ENCODE measurements at places on chromosomes 4 and X.
A peak's percentile ranks its signal among the peaks of the same experiment; 100 is the strongest.

- no peak for DNase-seq
Observed at GRCh38 chrX:135740681-135741149, 27.3 kb downstream of the CT45A1 start.

- DNase-seq: no peak
Observed at GRCh38 chr4:76745240-76745639, 152.7 kb downstream of the SOWAHB start.

- no peak for DNase-seq
Observed at GRCh38 chr4:157898836-157899605, 273.8 kb downstream of the GASK1B start.

DNA sequence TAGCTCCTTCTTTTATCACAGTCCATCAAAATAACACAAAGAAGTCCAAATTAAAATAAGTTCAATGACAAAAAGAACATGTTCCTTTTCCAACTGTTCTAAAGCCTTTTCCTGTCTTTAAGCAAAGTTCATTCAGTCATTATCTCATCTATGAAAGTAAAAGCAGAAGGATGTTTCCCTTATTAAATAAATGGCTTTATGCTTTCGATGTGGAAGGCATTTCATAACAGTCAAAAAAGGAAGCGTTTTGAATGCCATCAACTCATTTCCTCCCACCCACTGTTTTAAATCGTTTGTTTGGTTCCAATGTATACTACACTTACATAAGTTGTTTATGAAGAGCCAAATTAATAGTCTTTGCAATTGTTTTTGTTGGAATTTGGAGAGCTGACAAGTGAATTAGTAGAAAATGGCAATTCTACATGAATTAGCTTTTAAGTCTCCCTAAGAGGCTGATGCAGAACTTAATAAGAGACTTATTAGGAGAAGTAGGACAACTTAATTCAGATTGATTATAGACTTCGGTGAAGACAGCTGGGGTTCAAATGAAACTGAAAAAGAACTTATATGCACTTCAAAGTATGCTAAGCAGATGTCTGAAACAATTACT, 392.6 kb upstream of the FTHL17 start:
- DNase-seq: no peak

GRCh38 chrX:47171996-47172395, 21.6 kb upstream of the UBA1 start:
- no peak for DNase-seq

- DNase-seq: no peak
Observed at GRCh38 chr4:141636082-141636770, at the start of gene IL15. TSS of gene IL15 (plus strand) at chr4:141636583. CDS start at chr4:141719465, 82,882 bp downstream.

DNA sequence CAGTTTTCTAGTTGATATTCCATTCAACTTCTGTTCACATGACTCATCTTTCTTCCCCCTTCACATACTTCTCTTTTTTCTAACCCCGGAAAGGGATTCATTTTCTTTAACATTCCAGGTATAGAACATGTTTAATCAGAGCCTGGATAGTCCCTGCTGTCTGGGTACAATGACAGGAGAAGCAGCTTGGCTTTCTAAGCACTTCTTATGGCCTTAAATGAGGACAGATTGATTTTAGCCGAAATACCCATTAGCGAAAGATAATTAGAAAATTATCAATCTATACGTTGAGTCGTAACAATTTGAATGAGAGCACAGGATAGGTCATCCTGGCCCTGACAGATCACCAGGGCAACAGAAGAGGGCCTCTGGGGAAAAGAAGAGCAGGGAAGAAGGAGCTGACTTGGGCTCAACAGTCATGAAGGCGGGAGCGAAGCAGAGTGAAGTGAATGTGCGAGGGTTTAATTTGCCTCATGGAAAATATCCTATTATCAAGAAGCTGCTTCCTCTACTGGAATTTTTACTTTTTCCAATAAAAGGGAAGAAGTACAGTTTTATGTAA, 62.2 kb downstream of the PPP1R2C start:
- DNase-seq: no peak

- no peak for DNase-seq
Observed at GRCh38 chr4:151807220-151807619, 46.4 kb upstream of the GATB start.

GRCh38 chr4:110073053-110073845, 125.2 kb downstream of the ELOVL6 start:
- no peak for DNase-seq

DNA sequence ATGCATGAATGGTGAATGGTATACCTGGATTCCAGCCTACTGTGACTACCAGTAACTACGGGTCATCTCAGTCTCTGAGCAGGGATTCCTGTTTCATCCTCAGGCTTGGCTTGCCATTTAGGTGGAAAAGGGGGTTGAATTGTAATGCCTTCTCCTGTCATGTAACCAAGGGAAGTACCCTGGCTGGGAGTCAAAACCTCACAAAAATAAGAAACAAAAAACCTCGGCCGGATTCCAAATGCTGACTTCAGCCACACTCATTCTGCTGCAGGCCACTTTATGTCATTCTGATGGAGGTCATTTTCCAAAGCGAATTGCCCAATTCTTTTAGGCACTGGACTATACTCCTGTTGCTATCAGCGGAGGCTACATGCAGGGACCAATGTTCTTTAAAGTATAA, 324.7 kb downstream of the LDB2 start:
- DNase-seq: no peak

DNA sequence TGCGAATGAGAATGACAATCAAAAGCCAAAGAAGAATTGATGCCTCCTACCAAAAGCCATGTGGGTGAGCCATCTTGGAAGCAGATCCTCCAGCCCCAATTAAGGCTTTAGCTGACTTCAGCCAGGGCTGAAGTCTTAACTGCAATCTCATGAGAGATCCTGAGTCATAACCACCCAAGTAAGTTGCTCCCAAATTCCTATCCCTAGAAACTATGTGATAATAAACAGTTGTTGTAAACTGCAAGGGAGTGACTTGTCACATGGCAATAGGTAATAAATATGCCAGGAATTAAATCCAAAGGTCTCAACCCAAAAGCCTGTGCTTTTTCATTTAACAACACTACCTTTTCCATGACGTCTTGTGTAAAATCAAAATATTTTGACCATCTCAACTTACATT, 154.2 kb upstream of the TBL1X start:
- no peak for DNase-seq

GRCh38 chr4:84145176-84145575, 353.9 kb downstream of the NKX6-1 start:
- DNase-seq: no peak

GRCh38 chr4:14659286-14659685, 343.0 kb upstream of the CPEB2 start:
- peak; percentile 6 for DNase-seq

DNA sequence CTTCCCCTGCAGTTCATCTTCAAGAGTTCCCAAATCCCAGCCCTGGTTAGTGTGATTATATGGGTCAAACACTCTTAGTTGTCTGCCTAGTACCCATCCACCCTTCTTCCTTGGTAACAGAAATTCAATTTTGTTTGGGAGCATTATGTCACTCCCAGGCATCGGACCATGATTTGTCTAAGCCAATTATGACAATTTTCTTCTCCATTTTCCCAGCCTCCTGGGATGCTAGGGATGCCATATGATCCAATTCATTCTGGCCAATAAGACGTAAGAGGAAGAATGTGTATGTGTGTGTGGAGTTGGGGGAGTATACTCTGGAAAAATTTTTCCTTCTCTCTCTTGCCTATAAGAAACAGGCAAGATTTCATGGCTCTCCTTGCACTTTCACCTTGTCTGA, 465.9 kb downstream of the MID1IP1 start:
- no peak for DNase-seq

DNA sequence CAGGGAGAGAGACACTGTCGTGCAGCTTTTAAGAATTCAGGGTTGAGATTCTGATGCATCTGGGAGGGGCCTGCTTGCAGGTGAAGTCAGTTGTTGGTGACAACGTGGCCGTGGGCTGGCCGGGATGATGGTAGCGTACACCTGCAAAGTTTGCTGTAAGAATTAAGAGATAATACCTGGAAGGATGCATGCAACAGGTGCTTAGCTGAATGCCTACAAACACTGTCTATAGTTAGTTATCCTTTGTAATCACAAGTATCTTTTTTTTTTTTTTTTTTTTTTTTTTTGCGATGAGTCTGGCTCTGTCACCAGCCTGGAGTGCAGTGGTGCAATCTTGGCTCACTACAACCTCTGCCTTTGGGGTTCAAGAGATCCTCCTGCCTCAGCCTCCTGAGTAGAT, 259.6 kb downstream of the ASMT start:
- DNase-seq: no peak

GRCh38 chr4:83552083-83552482, 16.2 kb downstream of the GPAT3 start:
- no peak for DNase-seq

- no peak for DNase-seq
Observed at GRCh38 chr4:43567644-43568043, 675.1 kb downstream of the GRXCR1 start.

- DNase-seq: no peak
Observed at GRCh38 chr4:68369142-68369805, 19.4 kb upstream of the YTHDC1 start.

DNA sequence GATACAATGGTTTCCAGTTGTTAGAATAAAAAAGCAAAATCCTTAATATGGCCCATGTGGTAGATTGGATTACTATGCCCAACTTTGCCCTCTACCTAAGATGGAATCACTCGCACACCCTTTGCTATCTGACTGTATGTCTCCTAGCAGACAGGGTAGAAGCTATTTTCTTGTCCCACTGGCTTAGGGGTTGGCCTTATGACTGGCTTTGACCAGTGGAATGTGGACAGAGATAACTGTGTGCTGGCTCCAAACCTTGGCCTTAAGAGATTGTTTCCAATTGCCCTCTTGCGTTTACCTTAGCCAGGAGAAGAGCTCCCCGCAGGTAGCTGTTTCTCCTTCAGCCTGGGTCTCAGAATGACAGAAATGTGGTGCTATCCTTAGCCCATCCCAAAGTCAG, 355.9 kb downstream of the BCOR start:
- no peak for DNase-seq

GRCh38 chr4:176400816-176401461, 81.2 kb downstream of the SPCS3 start:
- no peak for DNase-seq

DNA sequence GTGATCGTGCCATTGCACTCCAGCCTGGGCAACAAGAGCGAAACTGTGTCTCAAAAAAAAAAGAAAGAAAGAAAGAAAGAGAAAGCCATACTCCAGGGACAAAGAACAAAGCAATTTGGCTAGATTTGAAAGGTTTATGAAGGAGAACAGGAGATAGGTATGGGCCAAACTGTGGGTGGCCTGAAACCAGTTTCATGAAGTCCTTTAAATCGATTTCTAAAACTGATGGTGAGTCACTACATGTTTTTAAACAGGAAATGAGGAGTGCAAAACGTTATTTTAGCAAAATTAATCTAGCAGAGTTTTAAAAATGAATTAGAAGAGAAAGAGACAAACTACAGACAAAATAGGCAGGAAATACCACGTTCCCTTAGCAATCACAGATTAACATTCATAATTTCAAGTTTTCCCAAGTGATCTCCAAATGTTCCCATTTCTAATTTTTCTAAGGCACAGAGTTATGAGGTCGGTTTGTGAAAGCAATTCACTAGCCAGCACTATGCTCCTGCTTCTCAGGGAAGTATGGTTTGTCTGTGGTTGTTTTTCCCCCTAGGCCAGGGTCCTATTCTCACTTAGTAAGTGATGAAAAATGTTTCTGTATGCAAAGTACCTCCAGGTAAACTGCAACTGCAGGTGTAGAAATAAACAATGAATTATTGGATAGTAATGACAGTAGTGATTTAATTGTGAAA, 190.6 kb downstream of the PPP3CA start:
- no peak for DNase-seq

- DNase-seq: no peak
Observed at GRCh38 chr4:124053872-124054538, 657.4 kb downstream of the SPRY1 start.

- no peak for DNase-seq
Observed at GRCh38 chr4:167183036-167183435, 51.3 kb downstream of the SPOCK3 start.

DNA sequence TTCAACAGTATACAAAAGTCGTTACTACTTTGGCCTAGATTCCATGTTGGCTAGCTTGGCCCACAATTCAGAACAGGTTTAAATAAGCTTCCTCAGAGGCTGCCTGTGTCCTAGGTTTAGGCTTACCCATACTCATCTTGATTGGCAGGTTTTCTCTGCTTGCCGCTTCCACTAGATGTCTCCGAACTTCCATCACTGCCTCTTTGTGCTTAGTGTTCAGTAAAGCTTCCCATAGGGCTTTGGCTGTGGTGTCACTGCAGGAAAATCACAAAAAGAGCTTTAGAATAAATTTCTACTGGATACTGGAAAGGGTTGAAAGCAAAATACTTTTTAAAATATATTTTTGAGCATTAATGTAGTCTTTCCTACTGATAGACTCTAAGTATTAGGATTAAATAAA, 52.4 kb downstream of the SCFD2 start:
- no peak for DNase-seq

DNA sequence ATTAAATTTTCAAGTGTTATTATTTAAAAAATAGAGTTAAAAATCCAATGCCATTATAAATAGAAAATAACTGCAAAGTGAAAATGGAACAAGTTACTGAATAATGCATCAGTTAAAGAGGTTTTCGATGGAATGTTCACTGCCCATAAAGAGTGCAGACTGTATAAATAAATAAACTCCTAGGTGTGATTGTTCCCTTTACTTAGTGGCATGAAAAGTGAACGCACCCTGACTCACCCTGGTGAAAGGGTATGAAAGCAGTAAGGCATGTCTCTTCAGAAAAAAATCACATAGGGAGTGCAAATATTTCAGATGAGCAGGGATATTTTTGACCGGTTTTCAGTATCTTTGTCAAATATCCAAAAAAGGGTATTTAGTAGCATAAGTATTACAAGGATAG, 387.8 kb downstream of the DCAF12L2 start:
- DNase-seq: no peak

DNA sequence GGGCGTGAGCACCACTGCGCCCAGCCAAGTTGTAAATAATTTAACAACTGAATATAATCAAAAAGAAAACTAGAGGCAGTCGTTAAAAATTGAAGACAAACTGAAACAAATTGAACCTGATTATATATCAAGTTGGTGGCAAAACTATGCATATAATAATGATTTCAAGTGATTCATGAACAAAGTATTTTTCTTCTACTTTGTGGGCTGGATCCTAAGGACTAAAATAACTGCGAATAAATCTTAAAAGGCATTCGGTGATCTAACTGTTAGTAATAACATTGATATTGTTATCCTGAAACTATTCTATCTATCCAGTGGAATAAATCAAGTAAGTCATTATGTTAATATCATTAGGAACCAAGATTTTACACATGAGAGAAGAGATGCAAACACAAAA, 21.2 kb upstream of the USP9X start:
- DNase-seq: no peak

Data from NCI-H1417 treated with DMSO at 0.1 percent for 48 hours (cell line).